ENCODE measurements at places on chromosomes 12 and 14.

DNA sequence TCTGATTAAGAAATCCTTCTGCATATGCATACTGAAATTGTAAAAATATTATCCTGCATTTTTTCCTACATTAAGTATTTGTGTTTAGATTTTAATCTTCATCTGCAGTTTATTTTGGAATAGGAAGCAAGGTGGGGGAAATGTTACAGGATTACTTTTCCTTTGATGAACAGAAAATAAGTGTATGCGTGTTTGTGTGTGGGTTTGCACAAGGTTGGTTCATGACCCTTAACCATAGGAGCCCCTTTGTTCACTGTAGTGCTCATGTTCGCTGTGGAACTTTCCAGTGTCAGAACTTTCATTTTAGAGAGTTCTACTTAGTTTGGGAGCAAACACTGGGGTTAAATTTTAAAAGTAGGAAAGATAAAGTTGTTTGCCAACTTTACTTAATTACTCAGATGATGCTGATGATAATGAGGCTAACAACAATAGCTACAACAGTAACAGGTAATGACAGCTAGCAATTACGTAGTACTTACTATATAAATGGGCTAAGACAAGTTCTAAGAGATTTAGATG lies 6.4 kb upstream of the A2M start:
- DNase-seq, result no peak

- no peak for DNase-seq
These were observed 326.9 kb downstream of the TMEM121 start for GRCh38 chr14:105853089-105853906.

DNA sequence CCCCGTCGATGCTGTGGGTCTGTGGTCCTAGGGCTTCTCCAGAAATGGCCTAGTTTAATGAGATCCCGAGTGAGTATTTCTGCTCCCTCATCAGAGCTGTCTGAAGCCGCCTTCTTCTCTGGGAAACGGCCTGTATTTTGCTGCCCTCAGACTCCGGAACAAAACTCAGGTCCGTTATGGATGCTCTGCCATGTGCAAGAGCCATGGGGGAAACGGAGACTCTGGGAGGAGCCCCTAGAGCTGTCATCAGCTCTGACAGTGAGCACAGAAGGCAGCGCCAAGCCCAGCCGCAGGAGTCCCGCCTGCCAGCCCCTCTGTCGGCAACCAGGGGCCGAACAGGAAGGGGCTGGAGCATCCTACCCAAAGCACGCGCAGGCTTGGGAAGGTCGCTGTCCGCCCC lies 192.4 kb upstream of the PRMT8 start:
- no peak for DNase-seq

- no peak for DNase-seq
These were observed 42.5 kb downstream of the DUSP6 start for GRCh38 chr12:89309815-89310214.

- DNase-seq, result no peak
These were observed 122.1 kb downstream of the FOXA1 start for GRCh38 chr14:37472906-37473305.

GRCh38 chr12:97063292-97063935 lies 156.4 kb downstream of the NEDD1 start:
- DNase-seq, result no peak

DNA sequence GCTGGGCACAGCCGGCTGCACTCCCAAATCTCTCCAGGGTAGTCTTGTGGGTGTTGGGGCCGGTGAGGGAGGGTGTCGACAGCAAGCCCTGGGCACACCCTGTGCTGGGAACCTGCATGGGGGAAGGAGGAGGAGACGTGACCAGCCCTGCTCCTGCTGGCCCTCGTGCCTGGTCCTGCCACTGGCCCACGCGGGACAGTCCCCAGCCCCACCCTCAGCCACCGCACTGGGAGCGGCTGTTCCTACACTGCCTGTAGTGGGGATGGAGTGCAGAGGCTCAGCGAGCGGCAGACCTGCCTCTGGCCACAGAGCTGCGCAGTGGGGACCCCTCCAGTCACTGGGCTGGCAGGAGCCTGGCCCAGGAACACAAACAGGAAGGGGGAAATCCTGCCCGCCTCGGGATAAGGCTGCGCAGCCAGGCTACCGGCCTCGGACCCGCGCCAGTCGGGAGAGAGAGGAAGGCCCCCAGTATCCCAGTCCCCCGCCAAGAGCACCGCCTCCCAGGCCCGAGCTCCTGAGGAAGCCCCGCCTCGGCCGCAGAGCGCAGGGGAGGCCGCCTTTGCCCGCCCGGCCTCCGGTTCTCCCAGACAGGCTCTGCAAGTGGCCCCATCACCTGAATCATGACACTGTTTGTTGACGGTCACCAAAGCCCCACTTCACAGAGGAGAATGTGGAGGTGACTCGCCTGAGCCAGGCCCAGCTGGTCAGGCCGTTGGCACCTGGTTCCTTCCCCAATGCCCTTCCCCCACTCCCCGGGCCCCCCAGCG lies 10.6 kb downstream of the AHNAK2 start:
- DNase-seq, result no peak

- no peak for DNase-seq
These were observed 12.3 kb downstream of the BRAP start for GRCh38 chr12:111673503-111673902.

- no peak for DNase-seq
These were observed 56.9 kb upstream of the CORO1C start for GRCh38 chr12:108788076-108788782.

DNA sequence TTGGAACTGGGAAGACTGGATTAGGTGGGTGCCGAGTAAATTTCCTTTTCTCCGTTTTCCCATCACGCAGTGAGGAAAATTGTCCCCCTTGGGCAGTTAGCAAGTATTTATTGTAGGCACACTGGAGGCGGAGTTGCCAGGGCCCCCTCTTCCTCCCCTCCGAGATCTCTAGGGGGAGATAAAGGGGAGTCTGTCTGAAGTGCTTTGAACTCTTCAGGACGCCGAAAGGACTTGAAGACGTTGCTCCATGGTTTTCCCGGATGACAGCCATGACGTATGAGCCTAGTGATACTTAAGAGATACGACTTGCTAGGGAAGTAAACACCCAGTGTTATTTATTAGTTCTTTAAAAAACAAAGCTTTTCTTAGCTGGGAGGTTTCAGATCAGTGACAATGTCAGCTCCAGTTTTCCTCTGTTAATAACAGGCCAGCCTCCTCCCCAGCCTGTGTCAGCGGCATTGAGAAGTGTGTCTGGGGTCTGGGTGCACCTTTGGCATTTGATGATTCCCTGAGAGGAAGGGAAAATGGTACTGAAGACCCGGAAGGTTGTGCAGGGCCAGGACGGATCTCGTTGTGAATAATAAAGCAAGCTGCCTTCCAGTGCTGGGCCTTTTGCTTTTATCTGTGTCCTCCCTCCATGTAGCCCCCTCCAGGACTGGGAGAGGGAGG lies 78.7 kb downstream of the TSPAN9 start:
- DNase-seq, result no peak

GRCh38 chr14:104140463-104141331 lies 2.3 kb downstream of the KIF26A start:
- no peak for DNase-seq

DNA sequence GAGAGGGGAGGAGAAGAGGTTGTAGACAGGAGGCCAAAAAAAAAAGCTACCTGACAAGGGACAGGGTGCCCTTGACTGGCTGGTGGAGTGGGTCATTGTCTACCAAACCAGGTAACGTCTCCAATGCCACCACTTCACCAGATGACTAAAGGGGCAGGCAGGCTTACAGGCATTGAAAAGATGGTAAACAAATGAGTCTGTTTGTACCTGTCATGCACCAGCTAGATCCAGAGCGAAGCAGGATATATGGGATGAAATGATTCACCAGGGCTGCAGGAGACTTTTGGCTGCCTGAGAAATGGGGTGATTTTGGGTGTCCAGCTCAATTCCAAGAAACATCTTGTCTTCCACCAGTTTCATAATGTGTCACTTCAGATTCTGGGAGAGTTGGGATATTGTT lies 4.0 kb downstream of the C12orf54 start:
- no peak for DNase-seq

All from activated CD4-positive, alpha-beta T cell treated with anti-CD3 and anti-CD28 coated beads for 4 hours (primary cell).